ENCODE measurements at places on chromosomes 12 and 14.
A peak's percentile ranks its signal among the peaks of the same experiment; 100 is the strongest.

- DNase-seq = no peak
Observed at GRCh38 chr14:65620195-65620594, 207.7 kb downstream of the FUT8 start.

- DNase-seq = no peak
Observed at GRCh38 chr14:60250257-60251035, 1.4 kb downstream of the PPM1A start.

DNA sequence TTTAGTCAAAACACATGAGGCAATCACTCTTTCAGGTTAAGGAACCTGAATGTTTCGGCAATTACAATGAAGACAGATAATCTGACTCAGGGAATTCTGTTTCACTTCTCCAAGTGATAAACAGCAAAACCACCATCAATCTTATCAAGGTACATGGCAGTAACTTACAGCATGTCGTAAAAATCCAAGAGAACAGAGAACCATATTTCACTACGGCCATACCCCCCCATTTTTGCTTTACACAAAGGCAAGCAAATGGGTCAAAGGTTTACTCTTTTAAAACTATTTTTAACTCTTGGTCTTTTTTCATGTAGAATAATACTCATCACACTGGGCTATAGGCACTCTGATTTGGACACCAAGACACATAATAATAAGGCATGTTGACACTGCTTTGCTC, 102.4 kb downstream of the PPM1H start:
- no peak for DNase-seq

DNA sequence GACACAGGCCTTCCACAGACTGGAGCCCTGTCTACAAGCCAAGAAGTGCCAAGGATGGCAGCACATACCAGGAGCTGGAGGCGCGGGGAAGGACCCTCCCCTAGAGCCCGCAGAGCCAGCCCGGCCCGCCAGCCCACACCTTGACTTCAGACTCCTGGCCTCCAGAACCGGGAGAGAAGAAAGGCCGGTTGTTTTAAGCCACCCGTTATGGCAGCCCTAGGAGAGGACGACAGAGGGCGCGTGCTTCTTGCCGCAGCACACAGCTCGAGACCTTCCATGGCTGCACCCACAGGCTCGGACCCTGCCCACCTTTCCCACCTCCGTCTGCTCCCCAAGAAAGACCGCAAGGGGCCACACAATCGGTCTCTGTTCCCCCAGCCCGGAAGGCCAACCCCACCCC, 53.7 kb downstream of the RNF34 start:
- DNase-seq = no peak

GRCh38 chr12:69240631-69240995, 1.2 kb downstream of the CPSF6 start:
- no peak for DNase-seq

DNA sequence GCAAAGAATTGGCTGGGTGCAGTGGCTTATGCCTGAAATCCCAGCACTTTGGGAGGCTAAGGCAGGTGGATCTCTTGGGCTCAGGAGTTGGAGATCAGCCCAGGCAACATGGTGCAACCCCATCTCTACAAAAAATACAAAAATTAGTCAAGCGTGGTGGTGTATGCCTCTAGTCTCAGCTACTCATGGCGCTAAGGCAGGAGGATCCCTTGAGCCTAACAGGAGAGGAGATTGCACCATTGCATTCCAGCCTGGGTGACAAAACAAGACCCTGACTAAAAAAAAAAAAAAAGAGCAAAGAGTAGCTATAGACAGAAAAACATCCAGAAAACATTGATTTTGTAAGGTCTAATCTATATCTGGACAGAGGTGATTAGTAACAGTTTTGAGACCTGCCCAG, 25.0 kb downstream of the KIF21A start:
- DNase-seq = no peak

- DNase-seq = no peak
Observed at GRCh38 chr12:52498946-52499345, 5.9 kb upstream of the KRT6A start.

- peak; percentile 32 for DNase-seq
Observed at GRCh38 chr12:94704452-94705306, 54.3 kb upstream of the TMCC3 start.

DNA sequence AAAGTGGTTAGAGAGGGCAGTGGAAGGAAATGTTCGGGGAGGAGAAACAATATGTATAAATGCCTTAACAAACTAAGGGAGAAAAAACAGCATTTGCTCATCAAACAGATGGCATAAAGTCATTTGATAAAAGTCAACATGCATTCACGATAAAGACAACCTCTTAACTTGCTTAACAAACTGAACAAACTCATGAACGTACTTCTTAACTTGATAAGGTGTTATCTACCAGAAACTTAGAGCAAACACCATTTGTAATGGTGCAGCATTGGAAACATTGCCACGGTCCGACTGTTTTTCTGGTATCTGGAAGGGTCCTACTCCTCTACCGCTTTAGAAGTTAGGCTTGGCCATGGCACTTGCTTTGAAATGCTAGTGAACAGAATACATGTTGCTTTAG, 4.2 kb upstream of the RPS6KL1 start:
- DNase-seq = no peak

- no peak for DNase-seq
Observed at GRCh38 chr12:85644508-85644907, 191.7 kb downstream of the RASSF9 start.

- DNase-seq = no peak
Observed at GRCh38 chr14:20803223-20803622, 579 bp upstream of the RNASE1 start.

GRCh38 chr14:72688990-72689671, 204.8 kb downstream of the DPF3 start:
- DNase-seq = no peak

Measured in BJ (cell line).